ENCODE measurements at places on chromosomes 7 and 10.

DNA sequence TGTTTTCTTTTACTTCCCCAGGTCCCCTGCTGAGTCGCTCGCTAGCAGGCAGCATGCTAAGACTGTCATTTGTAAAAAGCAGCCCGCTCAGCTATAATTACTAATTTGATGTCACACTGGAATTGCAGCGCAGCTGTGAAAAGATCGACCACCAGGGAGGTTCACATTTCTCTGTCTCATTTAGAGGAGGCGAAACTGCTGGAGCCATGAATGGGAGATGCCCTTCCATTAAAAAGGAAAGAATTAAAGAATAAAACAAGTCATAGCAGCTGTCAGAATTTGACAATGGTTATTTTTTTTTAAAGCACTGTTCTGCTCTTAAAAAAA, 153.5 kb downstream of the PIP4K2A start:
- no peak for DNase-seq

GRCh38 chr10:33412653-33413361, 78.3 kb upstream of the NRP1 start:
- DNase-seq, result no peak

DNA sequence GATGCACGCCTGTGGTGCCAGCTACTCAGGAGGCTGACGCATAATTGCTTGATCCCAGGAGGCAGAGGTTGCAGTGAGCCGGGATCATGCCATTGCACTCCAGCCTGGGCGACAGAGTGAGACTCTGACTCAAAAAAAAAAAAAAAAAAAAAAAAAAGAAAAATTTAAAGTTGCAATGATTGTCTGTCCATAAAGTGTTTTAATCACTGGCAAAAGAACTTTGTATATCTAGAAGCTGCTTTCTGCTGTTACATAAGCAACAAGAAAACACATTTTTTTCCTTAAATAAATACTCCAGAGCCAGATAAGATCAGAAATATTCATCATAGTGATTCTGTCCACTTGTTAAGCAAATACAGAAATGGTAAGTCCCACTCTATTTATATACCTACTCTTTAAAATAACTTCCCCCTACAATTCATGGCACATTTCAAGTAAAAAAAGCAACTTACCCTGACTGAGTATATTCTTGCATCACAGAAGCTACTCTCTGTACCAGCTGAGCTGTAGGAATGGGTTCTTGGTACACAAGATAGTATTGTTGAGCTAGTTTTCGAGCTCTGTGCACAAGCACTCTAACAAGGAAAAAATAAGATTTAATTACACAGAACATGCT, 7.6 kb downstream of the PSMA2 start:
- DNase-seq, result no peak

DNA sequence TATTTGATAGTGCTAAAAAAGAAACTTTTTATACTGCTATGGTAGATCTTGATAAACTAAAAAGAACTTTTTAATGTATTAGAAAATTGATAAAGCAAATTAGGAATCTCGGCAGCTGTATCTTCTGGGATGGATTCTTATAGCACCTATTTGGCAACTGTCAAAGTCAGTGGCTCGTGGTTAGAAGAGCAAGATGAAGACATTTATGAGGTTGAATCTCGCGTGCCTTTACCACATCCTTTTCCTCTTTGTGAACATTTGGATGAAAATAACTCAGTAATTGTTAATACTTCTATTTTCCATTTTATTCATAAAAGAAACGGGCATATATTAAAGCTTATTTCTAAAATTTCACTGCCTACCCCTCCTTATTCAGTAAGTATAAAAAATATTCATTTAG, 76.2 kb downstream of the CYP51A1 start:
- DNase-seq, result no peak

DNA sequence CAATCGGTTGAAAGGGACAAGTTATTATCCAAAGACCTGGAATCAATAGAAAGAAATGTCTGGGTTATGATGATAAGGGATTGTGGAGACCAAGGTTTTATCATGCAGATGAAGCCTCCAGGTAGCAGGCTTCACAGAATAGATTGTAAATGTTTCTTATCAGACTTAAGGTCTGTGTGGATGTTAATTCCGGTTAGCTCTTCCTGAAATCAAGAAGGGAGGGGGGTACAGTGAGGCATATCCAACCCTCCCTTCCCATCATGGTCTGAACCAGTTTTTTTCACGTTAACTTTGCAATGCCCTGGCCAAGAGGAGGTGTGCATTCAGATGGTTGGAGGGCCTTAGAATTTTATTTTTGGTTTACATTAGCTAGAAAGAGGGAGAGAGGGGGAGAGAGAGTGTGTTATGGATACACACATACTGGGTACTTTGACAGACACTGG, 9.8 kb upstream of the LRRC61 start:
- no peak for DNase-seq

DNA sequence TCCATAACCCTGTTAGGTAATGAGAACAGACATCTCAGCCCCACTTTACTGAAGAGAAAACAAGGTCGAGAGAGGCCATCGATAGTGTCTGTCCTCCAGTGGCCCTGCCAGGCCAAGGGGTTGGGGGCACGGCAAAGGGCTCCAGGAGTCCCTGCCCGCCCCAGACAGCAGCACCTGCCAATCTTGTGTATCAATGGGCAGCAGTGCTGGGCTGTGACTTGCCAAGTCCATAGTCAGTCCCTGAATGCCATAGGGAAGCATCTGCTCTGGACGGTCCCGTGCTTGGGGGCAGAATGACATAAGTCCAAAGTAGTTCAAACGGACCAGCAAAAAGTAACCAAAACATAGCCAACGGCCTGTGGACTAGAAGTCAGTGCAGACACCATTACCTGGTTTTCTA, 33.2 kb downstream of the DLG5 start:
- DNase-seq, result no peak

DNA sequence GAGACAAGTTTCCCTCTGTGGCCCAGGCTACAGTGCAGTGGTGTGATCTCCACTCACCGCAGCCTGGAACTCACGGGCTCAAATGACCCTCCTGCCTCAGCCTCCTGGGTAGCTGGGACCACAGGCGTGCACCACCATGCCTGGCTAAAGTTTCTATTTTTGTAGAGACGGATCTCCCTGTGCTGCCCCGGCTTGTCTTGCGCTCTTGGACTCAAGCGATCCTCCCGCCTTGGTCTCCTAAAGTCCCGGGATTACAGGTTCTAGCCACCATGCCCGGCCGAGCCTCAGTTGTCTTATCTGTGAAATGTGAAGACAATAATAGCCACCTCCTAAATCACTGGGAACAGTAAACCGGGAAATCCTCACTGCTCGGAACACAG, 88.1 kb downstream of the FOXL3 start:
- no peak for DNase-seq

DNA sequence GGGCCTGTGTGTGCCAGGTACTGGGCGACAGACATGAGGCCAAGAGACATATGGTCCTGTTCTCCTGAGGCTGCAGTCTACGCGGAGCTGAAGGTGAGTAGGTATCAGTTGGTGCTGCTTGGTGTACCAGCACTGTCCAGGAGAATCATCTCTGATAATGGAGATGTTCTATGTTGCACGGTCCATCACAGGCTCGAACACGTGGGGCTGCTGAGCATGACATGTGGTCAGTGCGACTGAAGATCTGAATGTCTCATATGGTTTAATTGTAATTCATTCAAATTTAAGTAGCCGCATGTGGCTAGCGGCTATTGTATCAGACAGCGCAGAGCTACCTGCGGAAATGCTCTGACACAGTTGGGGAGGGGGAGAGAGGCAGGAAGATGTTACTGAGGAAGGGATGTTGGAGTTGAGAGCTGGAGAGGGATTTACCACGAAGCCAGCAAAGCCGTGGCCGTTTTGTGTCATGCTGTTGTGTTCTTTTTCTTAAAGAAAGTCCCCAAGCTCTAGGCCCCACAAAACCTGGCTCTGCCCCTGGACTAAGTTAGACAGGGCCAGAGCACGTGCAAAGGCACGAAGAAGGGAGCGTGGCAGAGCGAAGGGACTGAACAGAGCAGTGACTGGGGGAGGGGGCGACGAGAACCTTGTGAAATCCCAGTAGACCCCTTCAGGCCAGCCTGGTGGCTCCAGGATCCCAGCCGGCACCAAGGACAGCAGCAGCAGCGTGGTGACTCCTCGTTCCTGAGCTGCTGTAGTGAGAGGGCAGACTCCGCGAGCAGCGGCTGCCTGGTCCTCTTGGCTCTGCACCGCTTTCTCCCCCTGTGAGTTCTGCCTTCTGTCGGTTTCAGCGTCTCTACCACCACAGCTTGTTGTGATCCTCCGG, 20.0 kb downstream of the SMKR1 start:
- DNase-seq, result no peak

GRCh38 chr7:142024547-142024946, 28.9 kb downstream of the MGAM start:
- no peak for DNase-seq

GRCh38 chr7:19621740-19622139, 87.1 kb downstream of the POLR1F start:
- DNase-seq, result no peak

- no peak for DNase-seq
These were observed 19.4 kb downstream of the MAGI2 start for GRCh38 chr7:79434098-79434497.

DNA sequence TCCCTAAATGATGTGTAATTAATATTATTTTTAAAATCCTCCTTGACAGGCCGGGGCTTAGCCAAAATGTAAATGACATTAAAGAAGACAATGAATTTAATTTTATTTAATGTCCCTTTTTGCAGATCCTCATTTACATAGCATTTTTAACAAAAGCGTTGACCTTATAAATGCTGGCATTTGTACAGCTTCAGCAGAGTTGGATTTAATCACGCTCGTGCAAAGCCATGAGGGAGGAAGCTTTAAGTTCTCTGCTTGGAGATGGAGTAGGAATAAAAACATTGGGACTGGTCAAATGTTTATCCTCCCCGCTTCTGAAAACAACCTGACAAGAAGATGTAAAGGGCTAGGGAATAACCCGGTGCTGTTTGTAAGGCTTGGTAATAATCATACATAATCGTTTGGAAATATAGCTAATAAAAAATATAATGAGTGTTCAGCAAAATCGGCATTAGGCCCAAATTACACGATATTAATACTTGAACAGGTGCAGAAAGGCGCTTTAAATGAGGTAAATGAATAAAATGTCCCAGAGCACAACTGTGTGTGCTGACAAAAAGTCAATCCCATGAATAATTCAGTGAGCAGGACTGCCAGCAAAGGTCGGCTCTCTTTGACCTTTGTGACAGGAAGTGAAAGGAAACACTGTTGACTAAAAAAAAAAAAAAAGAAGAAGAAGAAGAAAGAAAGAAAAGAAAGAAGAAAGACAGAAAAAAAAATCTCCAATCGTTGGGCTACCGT, 11.5 kb downstream of the EBF3 start:
- no peak for DNase-seq

GRCh38 chr10:88131511-88132139, 268.2 kb downstream of the PTEN start:
- DNase-seq, result no peak
